ENCODE measurements at places on chromosomes 3 and 15.
A peak's percentile ranks its signal among the peaks of the same experiment; 100 is the strongest.

- no peak for DNase-seq
Measured at GRCh38 chr15:66783725-66784124, 81.7 kb downstream of the SMAD6 start.

- DNase-seq, result no peak
Measured at GRCh38 chr3:123072564-123072963, 5.7 kb downstream of the PDIA5 start.

DNA sequence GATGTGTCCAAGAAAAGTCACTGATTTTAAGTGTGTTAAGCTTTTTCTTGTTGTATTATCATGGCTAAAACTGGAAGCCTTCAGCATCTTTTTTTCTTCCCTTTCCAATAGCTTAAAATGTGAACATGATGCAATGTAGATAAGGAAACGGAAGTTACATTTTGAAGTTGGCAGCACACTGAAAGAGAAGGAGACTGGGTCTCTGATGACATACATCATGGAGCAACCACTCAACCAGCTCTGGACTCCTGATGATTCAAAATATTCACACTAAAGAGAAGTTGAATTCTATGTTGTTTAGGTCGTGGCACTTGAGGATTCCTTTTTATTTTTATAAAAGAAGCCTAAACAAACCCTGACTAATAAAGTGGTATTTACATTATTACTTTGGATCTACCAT, 488.3 kb upstream of the ALCAM start:
- no peak for DNase-seq

DNA sequence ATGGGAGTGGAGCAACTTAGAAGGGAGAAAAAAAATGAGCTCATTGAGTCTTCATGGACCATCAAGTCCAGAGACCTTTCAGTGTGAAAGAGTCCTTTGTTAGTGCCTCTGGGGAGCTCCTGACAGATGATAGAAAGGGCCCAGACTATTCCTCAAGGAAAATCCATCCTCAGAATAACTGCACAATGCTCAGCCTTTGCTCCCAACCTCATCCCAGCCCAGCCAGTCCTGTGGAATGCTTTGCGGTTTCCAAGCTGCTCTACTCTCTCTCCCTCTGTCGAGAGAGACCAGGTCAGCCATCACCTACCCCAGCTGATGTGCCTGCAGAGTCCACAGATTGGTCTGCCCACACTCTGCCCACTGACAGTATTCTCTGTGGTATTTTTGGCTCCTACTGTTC, 406.2 kb downstream of the MFSD1 start:
- DNase-seq, result peak; percentile 96

GRCh38 chr15:35505141-35505540, 40.8 kb downstream of the DPH6 start:
- DNase-seq, result no peak

DNA sequence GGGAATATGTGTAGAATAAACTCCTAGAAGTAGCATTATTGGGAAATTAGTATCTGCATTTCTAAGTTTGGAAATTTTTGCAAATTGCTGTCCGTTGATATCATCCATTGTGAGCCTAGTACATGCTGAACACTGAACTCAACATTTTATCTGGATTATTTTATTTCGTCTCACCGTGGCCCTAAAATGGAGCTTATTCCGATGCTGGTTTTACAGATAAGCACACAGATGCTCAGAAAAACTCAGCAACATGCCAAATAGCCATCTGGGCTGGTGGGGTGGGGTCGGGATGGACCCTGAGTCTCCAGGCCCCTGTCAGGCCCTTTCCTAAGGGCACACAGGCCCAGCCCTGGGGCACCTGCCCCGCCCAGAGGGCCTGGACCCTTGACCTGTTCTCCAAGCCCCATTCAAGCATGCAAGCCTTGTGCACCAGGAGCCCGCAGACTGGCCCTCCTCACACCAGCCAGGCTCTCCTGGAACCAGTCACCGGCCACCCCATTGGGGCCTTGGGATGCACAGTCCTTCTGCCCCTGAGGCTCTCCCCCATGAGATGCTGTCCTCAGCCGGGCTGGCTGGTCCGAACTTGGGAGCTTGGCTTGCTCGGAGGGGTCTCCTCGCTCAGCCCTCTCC, 20.7 kb upstream of the KLF13 start:
- DNase-seq, result no peak

GRCh38 chr3:65851827-65852226, 186.9 kb downstream of the MAGI1 start:
- no peak for DNase-seq

Measured in COLO829 (cell line).